Esophagus muscularis mucosa (tissue), 4 donors: ENCODE measurements at places on chromosomes 2 and 18. TPM values are rescaled to one million over a fixed set of nuclear protein-coding genes. Genes with fewer than 3 reads are reported as not detected.

CD28 gene
- under 0.01 TPM for total RNA-seq

SRD5A2 gene
- total RNA-seq = not detected

SCRN3 gene
- 27.7 TPM for total RNA-seq

GKN2 gene
- not detected for total RNA-seq

RBM44 gene
- total RNA-seq = 0.63 TPM

EFEMP1 gene
- total RNA-seq = 80.7 TPM

HSPD1 gene
- 84.7 TPM for total RNA-seq
